ENCODE measurements at places on chromosomes 16 and 17.
A peak's percentile ranks its signal among the peaks of the same experiment; 100 is the strongest.

- no peak for DNase-seq
Observed at GRCh38 chr17:41211845-41212466, 14.5 kb upstream of the KRTAP9-2 start.

DNA sequence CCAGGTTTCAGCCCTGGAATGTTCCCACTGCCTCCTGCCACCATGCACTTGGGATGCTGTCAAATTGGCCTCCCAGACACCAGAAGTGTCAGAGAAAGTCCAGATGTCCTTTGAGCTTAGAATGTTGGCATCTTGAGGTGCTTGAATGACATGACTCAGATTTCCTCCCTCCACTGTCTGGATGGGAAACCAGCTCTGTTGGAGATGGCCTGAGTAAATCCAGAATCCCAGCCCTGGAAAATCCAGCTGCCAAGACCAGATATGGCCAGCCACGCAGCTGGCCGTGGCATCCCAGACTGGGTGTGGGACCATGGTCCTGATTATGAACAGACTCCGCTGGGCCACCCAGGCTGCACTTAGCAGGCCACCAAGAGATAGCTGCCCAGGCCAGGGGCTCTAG, 57.0 kb upstream of the CLEC3A start:
- DNase-seq: no peak

- no peak for DNase-seq
Observed at GRCh38 chr16:10868104-10868595, 8.9 kb upstream of the CIITA start.

DNA sequence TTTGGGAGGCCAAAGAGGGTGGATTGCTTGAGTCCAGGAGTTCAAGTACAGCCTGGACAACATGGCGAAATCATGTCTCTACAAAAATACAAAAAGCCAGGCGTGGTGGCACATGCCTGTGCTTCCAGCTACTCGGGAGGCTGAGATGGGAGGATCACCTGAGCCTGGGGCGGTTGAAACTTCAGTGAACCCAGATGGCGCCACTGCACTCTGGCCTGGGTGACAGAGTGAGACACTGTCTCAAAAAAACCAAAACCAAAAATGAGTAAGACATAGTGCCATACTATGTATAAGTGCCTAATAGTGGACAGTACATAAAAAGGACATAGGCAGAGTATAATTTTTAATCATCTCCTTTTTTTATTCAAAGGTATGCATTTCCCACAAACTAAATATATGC, 4.0 kb downstream of the CTC1 start:
- DNase-seq: peak; percentile 12

DNA sequence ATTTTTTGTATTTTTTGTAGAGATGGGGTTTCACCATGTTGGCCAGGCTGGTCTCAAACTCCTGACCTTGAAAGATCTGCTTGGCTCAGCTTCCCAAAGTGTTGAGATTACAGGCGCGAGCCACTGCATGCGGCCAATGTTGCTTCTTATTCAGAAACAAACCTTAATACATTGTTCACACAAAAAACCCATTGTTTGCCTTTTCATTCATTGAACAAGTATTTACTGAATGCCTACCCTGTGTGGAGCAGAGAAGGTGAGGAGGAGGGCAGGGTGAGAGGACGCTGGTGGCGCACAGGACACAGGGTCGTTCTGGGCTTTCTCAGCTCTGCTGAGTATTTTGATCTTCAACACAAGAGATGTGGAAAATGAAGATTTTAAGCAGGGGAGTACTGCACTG, 8.0 kb upstream of the KRT23 start:
- DNase-seq: no peak

DNA sequence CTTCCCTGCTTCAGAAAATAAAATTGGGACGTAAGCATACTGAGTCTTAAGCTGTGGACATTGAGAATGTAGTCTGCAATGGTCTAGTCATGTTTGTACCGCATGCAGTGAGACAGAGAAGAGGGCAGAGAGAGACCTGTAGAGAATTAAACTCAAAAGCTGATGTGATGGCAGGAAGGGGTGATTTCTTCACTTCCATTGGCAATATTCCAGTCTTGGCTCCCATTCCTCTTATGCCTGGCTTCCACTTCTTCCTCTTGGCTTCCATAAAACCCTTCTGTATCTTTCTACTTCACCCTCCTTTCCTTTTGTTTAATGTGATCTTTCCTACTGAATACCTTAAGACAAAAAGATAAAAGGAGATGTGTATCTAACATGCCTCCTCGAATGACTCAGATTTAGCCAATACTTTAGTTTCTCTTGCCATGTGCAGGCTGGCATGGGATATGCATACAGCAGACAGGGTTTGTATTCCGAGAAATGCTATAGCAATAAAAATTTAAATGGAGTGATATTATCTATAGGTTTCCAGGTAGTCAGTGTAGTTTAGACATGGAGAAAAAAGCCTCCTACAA, 423.1 kb upstream of the DYNLRB2 start:
- DNase-seq: no peak

- no peak for DNase-seq
Observed at GRCh38 chr16:17377360-17378324, 93.1 kb downstream of the XYLT1 start.

- DNase-seq: no peak
Observed at GRCh38 chr17:48246612-48247011, 139.0 kb downstream of the SNX11 start.

GRCh38 chr16:53865494-53865863, 161.5 kb downstream of the FTO start:
- no peak for DNase-seq

DNA sequence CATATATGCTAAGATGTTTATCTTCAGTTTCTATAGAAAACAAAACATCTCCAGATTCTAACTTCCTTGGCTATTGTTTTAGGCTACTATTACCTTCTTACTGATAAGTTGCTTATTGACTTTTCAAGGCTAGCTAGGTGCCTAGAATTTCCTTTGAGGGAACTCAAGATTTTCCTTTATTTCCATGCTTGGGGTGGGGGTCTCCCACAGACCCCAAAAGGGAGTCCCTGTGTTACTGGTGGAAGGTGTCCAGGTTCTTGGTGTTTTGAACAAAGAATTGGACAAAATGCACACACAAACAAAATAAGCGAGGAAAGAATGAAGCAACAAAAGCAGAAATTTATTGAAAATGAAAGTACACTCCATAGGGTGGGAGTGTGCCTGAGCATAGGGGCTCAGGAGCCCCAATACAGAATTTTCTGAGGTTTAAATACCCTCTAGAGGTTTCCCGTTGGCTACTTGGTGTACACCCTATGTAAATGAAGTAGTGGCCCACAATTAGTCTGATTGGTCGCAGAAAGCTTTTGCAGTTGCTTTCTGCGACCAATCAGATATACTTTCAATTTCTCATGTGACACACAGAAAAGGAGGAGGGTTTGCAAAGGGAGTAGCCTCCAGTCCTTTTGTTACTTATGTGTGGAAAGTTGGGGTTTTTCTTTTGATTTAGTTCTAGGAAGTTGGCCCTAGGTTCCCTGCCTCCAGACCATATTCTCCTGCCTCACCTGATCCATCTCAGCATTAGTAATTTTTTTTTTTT, 67.5 kb downstream of the MARF1 start:
- no peak for DNase-seq

DNA sequence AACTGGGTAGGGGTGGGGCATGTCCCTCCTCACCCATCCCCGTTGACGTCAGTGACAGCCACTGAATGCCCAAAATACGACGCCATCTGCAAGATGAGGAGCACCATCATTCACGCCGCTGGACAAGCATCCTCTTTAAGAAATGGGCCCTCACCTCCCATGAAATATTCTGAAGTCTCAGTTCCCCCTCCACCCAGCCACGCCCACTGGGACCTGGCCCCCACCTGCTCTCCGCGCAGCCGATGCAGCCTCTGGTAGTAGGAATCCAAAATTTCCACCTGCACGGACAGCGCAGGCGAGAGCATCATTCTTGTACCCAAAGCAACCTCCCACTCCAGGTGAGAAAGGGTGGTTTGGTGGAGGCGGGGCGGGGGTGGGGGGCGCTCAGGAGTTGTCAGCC, 5.6 kb downstream of the ITGA2B start:
- DNase-seq: no peak

GRCh38 chr17:83100220-83100852, 20.9 kb downstream of the METRNL start:
- no peak for DNase-seq

- no peak for DNase-seq
Observed at GRCh38 chr17:43328650-43329049, 70.1 kb upstream of the ARL4D start.

DNA sequence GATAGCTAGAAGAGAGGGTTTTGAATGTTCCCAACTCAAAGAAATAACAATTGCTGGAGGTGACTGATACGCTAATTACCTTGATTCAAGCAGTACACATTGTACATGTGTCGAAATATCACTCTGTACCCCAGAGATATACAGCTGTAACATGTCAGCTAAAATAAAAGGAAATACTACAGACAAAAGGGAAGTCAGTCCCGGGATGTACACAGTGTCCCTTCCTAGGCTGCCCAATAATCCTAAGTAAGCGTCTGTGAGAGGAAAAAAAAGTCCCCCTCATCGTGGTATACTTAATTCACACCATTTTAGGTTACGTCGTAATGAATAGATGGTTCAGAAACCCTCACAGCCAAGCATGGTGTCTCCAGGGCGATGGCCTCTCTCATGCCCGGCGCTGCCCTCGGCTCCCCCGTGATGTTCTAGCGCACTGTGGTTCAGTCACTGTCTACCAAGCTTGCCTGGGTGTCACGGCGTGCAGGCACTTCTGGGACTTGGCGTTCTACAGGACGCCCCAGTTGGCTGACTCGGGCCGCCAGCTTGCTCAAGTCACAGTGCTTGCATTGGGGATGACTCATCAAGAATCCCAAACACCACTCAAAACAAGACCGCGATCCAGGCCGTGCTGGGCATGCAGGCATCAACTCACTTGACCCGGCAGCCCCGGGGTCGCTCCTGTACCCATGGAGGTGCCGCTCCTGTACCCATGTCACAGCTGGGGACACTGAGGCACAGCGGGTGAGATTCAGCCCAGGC, 27.6 kb downstream of the CCDC40 start:
- no peak for DNase-seq

- DNase-seq: no peak
Observed at GRCh38 chr17:17852930-17853329, 16.1 kb upstream of the SREBF1 start.

DNA sequence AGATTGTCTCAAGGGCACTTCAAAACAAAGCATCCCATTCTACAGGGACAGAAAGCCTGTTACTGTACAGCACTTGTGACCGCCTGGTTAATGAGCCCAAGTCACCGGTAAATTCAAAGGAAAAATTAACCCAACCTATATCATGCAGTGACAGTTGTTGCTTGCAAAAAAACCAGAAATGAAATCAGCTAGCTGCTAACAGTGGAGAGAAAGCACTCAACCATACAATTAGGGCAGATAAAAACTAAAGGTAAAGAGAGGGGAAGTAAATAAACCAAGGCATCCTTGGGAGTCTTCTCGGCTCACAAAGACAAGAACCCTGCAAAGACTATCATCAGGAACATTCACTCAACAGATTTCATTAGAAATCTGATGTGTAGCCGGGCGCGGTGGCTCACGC, 5.9 kb downstream of the RETREG3 start:
- DNase-seq: no peak

DNA sequence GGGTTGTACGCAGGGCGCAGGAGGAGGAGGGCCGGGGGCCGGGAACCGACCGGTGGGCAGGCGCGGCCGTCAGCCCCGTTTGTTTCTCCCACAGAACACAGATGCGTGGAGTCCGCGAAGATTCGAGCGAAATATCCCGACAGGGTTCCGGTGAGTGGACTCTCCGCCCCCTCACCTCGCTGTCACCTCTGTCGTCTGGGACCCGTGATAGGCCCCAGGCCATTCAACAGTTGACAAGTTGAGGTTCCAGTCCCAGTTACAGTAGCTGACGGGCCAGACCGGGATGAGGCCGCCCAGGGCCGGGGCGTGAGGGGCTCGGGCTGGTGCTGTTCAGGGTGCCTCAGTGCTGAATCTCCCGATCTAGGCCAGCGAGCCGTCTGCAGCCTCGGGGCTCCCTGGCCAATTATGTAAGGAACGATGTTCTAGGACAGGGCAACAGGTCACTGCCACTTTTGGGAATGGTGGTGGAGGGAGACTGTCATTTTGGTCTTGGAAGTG, 628 bp downstream of the GABARAPL2 start:
- DNase-seq: no peak

- no peak for DNase-seq
Observed at GRCh38 chr17:82113941-82114340, 15.9 kb upstream of the FASN start.

DNA sequence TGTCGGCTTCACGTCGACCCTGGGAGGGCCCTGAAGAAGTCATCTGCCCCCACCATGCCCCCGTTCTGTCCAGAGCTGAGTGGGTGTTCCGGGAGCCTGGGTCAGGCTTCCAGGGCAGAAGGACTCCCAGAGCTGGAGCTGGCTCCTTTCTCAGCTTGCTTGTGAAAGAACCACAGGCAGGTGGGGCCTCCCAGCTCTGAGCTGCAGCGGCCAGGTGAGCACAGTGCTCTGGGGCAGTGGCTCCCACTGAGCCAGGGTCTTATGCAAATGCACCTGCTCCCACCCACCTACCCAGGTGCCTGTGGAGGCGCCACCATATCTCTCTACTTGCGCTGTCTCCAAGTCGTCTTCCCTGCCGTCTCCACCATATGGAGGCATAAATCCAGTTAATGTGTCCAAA, 140.0 kb upstream of the RPL38 start:
- no peak for DNase-seq

GRCh38 chr16:82055117-82055516, 20.1 kb downstream of the HSD17B2 start:
- no peak for DNase-seq

GRCh38 chr17:5883775-5884665, 186.2 kb upstream of the WSCD1 start:
- DNase-seq: no peak

GRCh38 chr17:72900654-72900971, 191.9 kb downstream of the SLC39A11 start:
- no peak for DNase-seq

GRCh38 chr16:10828851-10829366, 10.3 kb upstream of the TVP23A start:
- peak; percentile 70 for DNase-seq

GRCh38 chr16:21150375-21151001, at the start of gene DNAH3:
TSS of gene DNAH3 (minus strand) at chr16:21150846. CDS start at chr16:21150319, 527 bp downstream.
- no peak for DNase-seq

DNA sequence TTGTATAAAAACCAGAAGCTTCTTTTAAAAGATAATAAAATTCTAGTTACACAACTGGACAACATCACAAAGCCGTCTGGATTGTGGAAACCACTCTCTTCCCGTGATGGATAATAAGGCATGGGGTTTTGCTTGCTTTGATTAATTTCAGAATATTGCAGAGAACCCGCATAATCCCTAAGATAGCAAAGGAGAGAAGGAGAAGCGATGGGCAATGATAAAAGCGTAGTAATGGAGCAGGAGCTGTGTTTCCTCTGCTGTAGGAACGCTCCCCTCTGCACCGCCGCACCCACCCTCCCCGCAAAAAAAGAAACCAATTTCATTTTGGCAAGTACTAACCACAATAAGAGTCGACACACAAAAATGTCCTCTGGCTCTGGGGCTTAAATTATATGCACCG, 340.9 kb upstream of the PSMD7 start:
- no peak for DNase-seq

DNA sequence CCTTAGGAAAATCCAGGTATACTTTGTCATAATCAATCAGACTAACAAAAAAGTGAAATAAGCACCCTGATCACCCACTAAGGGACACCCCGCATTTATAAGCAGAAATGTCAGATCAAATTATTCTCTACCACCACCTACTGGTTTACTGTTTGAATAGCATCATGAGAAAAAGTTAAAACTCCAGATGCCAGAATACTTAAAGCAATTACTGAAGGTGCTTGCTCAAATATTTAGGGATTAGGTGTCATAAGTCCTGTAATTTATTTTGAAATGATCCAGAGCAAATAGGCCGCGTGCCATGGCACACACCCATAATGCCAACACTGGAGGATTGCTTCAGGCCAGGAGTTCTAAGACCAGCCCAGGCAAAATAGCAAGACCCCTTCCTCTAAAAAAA, 2.3 kb downstream of the TOP2A start:
- DNase-seq: no peak

Measured in CD4-positive, alpha-beta T cell treated with Interferon alpha-2 for 1 hour (primary cell).